ENCODE measurements at places on chromosomes 7 and 10.

GRCh38 chr10:99917963-99918825 lies 91.6 kb downstream of the DNMBP start:
- DNase-seq: no peak

DNA sequence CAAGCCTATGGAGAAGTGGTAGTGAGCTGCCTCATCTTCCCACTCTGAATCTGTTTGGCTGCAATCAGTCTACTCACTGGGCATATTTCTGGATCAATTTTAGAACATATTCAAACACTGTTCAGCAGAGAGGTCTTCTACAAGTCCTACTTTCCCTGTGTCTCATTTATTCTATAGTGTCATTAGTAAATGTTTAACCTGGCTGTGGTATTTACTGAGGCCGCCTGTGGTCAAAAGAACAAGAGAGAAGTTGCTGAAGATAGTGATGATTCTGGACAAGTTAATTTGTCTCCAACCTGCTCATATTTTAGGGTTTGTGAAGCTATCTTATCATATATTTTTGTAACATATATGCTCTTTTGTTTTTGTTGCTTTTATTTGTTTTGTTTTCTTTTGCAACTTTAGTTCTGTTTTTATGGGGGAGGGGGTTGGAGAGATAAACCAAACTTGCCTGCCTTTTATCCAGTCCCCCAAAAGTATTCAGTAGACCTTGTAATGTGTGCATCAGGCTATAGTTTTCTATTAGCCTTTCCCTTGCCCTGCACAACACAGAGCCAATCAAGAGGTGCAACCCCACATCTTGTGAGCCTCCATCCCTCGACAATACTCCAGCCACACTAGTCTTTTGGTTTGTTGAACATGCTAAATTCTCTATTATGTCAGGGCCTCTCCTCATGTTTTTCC lies 362.8 kb upstream of the MBL2 start:
- no peak for DNase-seq

- no peak for DNase-seq
Observed at GRCh38 chr10:99976886-99977665, 32.7 kb downstream of the DNMBP start.

DNA sequence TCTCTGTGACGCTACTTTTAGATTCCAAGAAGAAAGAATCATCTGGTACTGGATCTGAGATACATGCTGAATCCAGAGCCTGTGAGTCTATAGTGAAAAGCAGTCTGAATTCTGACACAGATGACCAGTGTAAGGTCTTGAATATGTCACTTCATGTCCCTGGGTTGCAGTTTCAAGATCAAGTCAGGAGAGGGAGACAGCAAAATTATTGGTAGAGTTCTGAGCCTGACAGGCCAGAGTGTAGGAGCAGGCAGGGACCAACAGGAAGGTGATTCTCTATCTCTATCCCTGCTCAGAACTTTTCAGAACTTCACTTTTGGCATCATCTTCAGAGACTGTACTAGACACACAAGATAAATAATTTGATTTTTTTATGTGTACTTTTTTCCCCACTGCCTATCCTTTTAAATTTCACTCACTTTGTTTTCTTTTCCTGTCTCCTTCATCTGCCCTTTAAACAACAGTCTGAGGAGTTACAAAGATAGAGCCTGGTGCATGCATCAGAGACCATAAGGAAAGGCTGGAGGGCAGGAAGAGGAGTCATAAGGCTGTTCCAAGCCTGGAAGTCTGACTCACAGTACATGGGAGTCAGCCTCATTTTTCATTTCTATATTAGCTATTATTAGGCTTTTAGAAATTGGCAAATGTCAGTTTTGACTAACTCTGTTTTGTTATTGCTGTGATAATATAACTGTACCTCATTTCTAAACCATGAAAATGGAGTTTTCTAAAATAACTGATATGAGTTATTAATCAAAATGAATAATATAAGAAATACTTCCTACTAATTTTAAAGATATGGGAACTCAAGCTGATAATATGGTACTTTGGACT lies 120.2 kb upstream of the TMEM229A start:
- no peak for DNase-seq

- no peak for DNase-seq
Observed at GRCh38 chr10:101354328-101355071, 535 bp downstream of the BTRC start.

DNA sequence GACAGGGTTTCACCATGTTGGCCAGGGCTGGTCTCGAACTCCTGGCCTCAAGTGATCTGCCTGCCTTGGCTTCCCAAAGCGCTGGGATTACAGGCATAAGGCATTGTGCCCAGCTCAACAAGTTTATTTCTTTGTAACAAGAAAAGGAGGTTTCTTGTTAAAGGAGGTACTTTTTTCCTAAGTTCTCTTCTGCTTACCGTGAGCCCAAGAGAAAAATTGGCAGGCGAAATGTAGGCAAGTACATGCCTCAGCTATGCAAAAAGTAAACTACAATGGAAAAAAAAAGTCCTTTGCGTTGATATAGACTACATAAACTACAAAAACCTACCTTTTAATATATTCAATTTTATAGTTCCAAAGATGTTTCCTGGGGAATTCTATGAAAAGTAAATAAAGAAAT lies 122.6 kb downstream of the DKK1 start:
- no peak for DNase-seq

- DNase-seq: no peak
Observed at GRCh38 chr7:147569116-147569913, 1021.3 kb upstream of the C7orf33 start.

- no peak for DNase-seq
Observed at GRCh38 chr7:50088463-50089129, 4.5 kb downstream of the ZPBP start.

GRCh38 chr10:6204341-6205191 lies 1.8 kb downstream of the PFKFB3 start:
- no peak for DNase-seq

- peak; percentile 26 for DNase-seq
Observed at GRCh38 chr10:70575486-70575873, 27.1 kb downstream of the PRF1 start.

GRCh38 chr10:69914398-69915214 lies 112.9 kb downstream of the COL13A1 start:
- DNase-seq: no peak

GRCh38 chr10:77648472-77648871 lies 10.9 kb upstream of the KCNMA1 start:
- no peak for DNase-seq

GRCh38 chr10:30493609-30494530 lies 59.9 kb downstream of the MAP3K8 start:
- no peak for DNase-seq

DNA sequence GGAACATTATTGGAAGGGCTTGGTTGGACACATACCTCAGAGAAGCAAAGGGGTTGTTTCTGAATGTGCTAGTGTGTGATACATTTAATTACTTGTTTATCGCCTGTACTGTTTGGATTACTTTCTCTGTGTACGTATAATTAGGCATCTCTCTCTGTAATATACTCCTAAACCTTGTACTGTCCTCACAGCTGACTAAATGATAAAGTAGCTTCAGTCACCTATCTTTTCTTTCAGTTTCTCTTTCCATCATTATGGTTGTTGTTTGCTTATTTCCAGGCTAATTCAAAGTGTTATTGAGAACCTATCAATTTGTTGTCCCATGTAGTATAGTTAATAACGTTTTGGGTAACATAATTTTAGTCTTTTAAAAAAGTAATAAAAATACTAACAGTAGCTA lies 34.0 kb downstream of the MXI1 start:
- no peak for DNase-seq

DNA sequence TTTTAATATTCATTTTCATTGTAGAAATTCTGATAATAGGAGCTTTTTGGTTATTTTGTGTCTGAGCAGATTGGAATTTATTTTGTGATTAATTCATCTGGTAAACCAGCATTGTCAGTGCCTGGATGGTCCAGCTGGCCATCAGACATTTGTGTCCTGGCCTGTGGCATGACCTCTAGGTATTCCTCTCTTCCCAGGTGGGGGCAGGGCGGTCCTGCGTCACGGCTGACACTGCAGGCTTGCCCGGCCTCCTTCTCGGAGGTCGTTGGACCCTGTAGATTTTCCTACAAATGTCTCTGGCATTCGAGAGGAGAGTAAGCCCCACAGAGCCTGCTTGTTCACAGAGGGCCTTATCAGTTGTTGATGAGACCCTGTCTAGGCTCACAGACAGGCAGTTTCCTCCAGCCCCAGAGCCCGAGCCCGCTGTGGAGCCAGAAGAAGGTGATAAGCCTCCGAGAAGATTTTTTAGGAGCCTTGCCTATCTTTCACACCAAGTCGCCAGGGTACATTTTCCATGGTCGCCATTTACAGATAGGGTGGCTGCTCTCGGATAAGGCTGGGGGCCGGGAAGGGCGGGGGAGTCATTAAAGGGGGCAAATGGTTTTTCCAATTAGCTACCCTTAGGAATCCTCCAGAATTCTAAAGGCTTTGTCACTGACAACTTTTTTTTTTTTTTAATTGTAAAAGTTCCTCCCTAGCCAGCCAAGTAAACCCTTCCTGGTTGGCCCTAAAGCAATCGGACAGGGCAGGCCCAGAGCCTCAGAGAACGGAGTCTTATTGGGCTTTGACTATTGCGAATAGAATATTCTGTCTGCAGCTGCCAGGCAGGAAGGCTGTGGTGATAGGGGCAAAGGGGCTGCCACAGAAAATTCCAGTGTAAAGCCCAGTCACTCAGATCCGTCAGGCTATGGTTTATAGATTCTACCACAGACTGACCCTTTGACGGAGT lies 78.1 kb upstream of the TBX20 start:
- no peak for DNase-seq

GRCh38 chr7:44665531-44666213 lies 59.2 kb downstream of the OGDH start:
- DNase-seq: no peak

- no peak for DNase-seq
Observed at GRCh38 chr7:149727899-149728476, 45.4 kb downstream of the ZNF467 start.

- DNase-seq: no peak
Observed at GRCh38 chr10:118106426-118106825, 59.7 kb upstream of the RAB11FIP2 start.

GRCh38 chr7:36668750-36669149 lies 55.5 kb downstream of the AOAH start:
- no peak for DNase-seq

DNA sequence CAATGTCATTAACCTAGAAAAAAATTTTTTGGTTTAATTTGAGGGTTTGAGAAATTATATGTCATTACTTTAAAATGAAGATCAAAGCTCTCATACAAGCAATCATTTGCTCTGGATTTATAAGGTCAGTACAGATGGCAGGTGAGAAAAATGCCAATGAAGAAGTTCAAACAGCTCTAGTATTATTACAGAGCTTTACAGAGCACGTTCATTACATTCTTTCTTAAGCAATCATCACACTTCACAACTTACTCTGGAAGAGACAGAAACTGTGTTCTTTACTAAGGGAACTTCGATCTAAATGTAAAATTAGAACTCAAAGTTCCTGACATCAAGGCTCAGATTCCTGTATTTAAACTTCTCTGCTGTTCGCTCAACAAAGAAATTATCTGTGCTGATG lies 153.4 kb downstream of the ATE1 start:
- DNase-seq: no peak

DNA sequence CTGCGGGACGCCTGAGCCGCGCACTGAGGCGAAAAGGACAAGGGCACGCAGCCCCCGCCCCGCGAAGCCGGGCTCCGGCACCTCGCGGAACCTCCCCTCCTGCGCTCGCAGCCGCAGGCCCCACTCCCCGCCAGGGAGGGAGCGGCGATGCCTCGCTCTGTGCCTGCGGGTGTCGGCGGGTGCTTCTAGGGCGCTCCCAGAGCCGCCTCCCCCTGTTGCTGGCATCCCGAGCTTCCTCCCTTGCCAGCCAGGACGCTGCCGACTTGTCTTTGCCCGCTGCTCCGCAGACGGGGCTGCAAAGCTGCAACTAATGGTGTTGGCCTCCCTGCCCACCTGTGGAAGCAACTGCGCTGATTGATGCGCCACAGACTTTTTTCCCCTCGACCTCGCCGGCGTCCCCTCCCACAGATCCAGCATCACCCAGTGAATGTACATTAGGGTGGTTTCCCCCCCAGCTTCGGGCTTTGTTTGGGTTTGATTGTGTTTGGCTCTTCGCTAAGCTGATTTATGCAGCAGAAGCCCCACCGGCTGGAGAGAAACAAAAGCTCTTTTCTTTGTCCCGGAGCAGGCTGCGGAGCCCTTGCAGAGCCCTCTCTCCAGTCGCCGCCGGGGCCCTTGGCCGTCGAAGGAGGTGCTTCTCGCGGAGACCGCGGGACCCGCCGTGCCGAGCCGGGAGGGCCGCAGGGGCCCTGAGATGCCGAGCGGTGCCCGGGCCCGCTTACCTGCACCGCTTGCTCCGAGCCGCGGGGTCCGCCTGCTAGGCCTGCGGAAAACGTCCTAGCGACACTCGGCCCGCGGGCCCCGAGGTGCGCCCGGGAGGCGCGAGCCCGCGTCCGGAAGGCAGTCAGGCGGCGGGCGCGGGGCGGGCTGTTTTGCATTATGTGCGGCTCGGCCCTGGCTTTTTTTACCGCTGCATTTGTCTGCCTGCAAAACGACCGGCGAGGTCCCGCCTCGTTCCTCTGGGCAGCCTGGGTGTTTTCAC lies 519 bp downstream of the ITGB8 start:
- DNase-seq: peak; percentile 63

GRCh38 chr7:137685433-137686164 lies 161.2 kb downstream of the DGKI start:
- DNase-seq: no peak

GRCh38 chr10:12504628-12505027 lies 155.3 kb downstream of the CAMK1D start:
- DNase-seq: no peak

DNA sequence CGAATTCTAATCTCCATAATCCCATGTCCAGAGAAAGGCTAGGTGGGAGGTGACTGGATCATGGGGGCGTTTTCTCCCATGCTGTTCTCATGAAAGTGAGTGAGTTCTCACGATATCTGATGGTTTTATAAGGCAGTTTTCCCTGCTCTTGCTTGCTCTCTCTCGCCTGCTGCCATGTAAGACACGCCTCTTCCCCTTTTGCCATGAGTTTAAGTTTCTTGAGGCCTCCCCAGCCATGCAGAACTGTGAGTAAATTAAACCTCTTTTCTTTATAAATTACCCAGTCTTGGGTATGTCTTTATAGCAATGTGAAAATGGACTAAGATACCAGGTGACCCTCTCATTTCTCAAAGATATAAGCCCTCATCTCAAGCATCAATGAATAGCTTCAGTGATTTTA lies 1.1 kb upstream of the ACTA2 start:
- DNase-seq: no peak

DNA sequence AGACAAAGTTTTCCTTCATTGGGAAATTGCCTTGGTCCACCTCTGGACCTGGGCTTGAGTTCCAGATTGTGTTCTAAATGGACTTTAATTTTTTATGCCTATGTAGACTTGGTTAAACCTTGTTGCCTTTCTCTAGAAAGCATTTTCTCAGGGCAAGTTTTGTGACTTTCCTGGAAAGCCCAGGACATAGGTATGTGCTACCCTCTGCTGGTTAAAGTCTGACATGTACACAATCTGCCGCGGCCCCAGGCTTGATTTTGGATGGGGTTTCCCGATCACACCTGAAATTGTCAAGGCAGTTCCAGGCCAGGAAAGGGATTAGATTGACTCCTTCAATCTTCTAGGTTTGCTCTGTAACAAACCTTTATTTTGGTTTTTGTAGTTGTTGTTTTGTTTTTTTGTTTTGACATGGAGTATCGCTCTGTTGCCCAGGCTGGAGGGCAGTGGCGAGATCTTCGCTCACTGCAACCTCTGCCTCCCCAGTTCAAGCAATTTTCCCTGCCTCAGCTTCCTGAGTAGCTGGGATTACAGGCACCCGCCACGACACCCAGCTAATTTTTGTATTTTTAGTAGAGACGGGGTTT lies 14.1 kb upstream of the AKR1B10 start:
- peak; percentile 7 for DNase-seq

- peak; percentile 1 for DNase-seq
Observed at GRCh38 chr7:21028186-21028585, 241.5 kb upstream of the SP8 start.

GRCh38 chr10:76248649-76249200 lies 817.3 kb downstream of the LRMDA start:
- DNase-seq: no peak

Data from DMS79 (cell line).